ENCODE measurements at places on chromosomes 16 and 17. TPM values are rescaled to one million over a fixed set of nuclear protein-coding genes. Genes with fewer than 3 reads are reported as not detected.

The HOXB5 gene
- total RNA-seq = 12.3 TPM

The PYY gene
- total RNA-seq = 0.45 TPM

The GRAPL gene
- total RNA-seq = 1.5 TPM

The TMEM238L gene
- total RNA-seq = not detected

The TNFRSF13B gene
- not detected for total RNA-seq

The PPY gene
- total RNA-seq = not detected

The AURKB gene
- total RNA-seq = 89.8 TPM

The AMZ2 gene
- 87.9 TPM for total RNA-seq

The RASL10B gene
- total RNA-seq = 5.1 TPM

The CETP gene
- total RNA-seq = not detected

The TUBB3 gene
- total RNA-seq = 767 TPM

The QPRT gene
- total RNA-seq = 49.1 TPM

The TNRC6C gene
- total RNA-seq = 1.9 TPM

The INCA1 gene
- 0.17 TPM for total RNA-seq

The NTN3 gene
- total RNA-seq = 0.15 TPM

The CCL3 gene
- not detected for total RNA-seq
